ENCODE measurements at places on chromosomes 3 and 15.

DNA sequence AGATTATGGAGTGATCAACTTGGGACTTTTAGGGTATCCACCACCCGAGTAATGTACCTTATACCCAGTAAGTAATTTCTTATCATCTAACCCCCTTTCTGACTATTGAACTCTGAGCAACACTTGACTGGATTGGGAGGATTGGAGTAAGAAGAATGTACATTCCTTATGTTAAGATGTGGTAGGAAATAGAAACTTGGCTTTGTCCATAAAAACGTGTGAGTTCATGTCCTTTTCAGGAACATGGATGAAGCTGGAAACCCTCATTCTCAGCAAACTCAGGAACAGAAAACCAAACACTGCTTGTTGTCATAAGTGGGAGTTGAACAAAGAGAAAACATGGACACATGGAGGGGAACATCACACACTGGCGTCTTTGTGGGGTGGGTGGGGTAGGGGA lies 112.3 kb downstream of the PTPRG start:
- no peak for DNase-seq

GRCh38 chr15:59687836-59688235 lies 1.3 kb downstream of the BNIP2 start:
- peak; percentile 36 for DNase-seq

DNA sequence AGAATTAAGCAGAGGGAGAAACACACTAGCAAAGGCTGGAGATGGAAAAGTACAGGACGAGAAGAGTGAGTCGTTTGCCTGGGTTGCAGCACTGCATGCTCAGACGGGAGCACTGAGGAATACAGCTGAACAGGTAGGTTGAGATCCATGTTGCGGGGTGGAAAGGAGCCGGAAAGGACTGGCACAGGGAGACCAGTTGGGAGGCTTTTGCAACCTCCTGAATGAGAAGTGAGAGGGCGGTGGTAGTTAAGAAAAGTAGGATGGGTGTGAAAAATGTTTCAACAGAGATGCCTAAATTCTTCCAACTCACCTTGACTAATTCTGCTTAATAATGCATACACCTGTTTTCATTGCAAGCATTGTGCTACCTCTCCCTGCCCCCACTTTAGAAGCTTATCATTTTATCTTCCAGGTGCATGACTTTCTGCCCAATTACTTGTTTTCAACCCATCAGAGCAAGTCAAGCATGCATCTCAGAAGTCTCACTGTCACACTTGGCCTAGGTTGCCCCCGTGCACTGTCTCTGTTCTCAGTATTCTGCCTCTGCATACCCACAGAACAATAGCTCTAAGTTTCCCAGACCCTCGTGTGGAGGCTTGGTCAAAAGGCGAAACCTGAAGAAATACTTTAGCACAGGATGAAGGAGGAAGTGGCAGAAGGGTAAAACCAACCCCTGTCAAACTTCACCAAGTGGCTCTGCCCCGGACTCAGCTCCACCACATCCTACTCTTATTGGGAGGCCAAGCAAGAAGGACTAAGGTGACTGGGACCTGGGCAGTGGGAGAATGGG lies 199.3 kb upstream of the BCL6 start:
- DNase-seq = no peak

DNA sequence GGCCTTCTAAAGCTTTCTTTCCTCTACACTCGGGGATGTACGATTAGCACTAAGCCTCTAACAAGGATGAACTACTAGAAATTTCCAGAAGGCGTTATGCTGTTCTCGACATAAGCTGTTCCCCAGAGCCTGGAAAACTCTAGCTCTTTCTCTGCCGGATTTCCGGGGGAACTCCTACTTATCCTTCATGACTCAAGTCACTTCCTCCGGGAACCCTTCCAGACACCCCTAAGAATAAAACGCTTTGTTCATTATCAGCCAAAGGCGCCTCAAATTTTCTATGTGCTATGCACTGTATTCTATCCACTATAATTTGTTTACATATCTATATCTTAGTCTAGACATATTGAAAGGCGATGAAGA lies 455 bp upstream of the SNAP23 start:
- no peak for DNase-seq

- DNase-seq = no peak
These were observed 16.4 kb downstream of the TAFA4 start for GRCh38 chr3:68915973-68916372.

DNA sequence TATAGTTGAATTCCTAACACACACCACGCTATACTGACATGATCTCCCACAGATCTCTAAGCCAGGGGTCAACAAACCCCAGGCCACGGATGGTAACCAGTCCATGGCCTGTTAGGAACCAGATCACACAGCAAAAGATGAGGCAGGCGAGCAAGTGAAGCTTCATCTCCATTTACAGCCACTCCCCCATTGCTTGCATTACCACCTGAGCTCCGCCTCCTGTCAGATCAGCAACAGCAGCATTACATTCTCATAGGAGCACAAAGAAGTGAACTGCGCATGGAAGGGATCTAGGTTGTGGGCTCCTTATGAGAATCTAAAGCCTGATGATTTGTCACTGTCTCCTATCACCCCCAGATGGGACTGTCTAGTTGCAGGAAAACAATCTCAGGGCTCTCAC lies 2.7 kb downstream of the PDCD7 start:
- DNase-seq = no peak

- no peak for DNase-seq
These were observed 519.0 kb upstream of the PROK2 start for GRCh38 chr3:72303926-72304325.

DNA sequence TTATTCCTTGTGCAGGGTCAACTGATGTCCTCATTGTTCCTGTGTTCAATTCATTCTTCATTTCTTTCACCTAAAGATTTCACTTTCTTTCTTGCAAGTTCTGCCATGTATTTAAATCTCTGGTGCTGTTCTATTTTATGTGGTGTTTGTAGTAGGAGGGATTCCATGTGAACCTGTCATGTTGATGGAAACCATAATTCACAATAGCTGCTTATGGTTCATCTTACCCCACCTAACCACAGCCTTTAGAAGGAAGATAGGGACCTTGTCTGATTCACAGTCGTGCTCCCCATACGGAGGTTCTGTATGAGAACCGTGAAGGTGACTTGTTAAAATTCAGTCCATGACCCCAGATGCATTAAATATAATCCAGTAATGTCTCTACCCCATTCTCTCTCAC lies 21.9 kb downstream of the SLCO2A1 start:
- no peak for DNase-seq

DNA sequence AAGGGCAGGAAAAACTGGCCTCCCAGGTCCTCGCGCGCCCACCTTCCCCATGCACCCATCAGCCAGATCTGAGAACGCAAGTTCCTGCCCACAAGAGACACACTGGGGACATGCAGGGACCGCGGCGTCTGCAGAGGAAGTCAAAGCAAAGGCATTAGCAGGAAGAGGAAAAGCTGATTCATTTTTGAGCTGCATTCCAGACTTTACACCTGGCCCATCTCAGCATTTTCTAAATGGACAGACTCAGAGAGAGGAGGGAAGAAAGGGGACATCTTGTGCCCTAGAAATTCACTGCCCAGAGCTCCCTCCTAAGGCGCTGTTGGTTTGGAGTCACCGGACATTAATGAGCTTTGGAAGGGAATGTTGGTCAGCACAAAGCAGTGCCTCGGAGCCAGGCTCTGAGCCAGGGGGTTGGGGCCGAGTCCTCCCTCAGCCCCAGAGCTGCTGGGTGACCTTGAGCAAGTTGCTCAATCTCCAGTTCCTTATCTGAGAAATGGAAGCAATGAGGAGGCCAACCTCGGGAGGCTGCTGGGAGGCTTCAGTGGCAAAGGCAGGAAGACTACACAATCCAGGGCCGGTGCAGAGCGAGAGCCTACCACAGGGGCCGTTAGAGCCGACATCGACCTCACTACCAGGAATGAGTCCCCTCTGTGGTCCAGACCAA lies 150.5 kb upstream of the IQSEC1 start:
- peak; percentile 38 for DNase-seq

DNA sequence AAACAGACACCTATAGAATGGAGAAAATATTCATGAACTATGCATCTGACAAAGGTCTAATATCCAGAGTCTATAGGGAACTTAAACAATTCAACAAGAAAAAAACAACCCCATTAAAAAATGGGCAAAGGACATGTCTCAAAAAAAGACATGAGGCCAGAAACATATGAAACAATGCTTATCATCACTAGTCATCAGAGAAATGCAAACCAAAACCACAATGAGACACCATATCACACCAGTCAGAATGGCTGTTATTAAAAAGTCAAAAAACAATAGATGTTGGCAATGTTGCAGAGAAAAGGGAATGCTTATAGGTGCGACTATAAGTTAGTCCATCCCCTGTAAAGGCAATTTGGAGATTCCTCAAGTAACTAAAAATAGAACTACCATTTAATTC lies 11.4 kb upstream of the HDGFL3 start:
- DNase-seq = no peak

GRCh38 chr3:172541945-172542488 lies 18.8 kb upstream of the TNFSF10 start:
- no peak for DNase-seq

GRCh38 chr3:188868803-188869202 lies 303.0 kb upstream of the TPRG1 start:
- DNase-seq = no peak

GRCh38 chr15:51302480-51302879 lies 35.9 kb downstream of the CYP19A1 start:
- no peak for DNase-seq

GRCh38 chr15:69161079-69161877 lies 843 bp downstream of the GLCE start:
- DNase-seq = peak; percentile 14

GRCh38 chr3:133188996-133189395 lies 150.8 kb downstream of the TMEM108 start:
- no peak for DNase-seq

GRCh38 chr3:180131169-180131568 lies 94.4 kb upstream of the PEX5L start:
- no peak for DNase-seq

DNA sequence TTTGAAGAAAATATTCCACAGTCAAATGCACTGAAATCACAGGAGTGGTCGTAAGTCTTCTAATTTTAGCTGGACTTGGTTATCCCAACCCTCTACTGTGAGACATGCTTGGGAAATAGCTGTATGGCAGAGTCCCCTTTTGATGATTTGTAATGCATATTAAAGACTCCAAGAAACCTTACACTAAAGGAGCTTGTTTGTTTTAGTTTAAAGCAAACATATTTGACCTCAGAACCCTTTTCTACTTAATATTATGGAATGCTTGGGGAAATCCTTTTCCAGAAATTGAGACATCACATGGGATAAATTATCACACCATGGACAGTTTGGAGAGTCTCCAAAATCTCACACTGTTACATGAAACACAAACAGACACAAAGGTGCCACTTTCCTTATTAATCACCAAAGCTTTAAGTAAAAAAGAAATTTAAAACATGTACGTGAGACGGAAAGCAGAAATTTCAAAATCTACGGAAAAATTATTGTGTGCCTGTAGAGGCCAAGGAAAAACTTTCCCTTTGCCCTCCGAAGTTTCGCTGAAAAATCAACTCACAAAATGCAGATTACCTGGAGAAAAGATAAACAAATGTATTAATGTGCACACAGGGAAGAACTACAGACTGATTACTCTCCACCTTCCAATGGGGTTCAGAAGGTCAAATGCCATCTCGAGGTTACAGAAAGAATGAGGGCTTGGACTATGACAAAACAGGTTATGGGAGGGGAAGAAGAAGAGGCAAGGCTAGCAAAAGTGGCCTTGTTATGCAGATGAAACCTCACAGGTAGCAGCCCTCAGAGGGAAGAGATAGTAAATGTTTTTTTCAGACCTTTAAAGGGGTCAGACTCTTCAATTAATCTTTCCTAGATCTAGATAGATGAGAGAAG lies 7.0 kb upstream of the CPB1 start:
- DNase-seq = no peak

DNA sequence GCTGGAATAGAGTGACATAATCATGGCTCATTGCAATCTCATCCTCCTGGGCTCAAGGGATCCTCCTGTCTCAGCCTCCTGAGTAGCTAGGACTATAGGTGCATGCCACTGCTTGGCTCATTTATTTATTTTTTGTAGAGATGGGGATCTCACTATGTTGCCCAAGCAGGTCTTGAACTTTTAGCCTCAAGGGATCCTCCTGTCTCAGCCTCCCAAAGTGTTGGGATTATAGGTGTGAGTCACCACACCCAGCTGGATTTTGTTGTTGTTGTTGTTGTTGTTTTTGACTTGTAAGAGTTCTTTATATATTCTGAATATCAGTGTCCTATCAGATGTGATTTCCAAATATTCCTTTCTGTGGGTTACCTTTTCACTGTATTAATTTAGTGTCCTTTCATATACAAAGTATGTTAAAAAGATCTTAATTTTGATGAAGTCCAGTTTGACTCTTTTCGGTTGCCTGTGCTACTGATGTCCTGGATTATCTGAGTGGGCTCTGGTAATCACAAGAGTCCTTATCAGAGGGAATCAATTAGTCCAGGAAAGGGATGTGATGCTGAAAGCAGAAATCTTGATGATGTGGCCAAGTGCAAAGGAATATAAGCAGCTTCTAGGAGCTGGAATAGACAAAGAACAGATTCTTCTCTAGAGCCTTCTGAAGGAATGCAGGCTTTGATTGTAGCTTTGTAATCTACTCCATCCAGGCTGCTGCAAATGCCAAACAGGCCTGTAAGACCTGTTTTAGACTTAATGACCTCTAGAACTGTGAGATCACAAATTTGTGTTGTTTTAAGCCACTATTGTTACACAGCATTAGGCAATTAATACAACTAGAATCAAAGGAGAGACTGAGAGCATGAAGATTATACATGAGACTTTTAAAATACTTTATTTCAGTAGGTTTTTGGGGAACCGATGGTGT lies 30.2 kb downstream of the NCK1 start:
- peak; percentile 82 for DNase-seq

GRCh38 chr3:108125153-108125543 lies 34.3 kb upstream of the CD47 start:
- no peak for DNase-seq

- no peak for DNase-seq
These were observed 486.7 kb downstream of the ROBO2 start for GRCh38 chr3:77526573-77527113.

GRCh38 chr3:161233557-161233956 lies 12.4 kb downstream of the NMD3 start:
- no peak for DNase-seq

- DNase-seq = no peak
These were observed 66.4 kb downstream of the SRGAP3 start for GRCh38 chr3:9183011-9183410.

DNA sequence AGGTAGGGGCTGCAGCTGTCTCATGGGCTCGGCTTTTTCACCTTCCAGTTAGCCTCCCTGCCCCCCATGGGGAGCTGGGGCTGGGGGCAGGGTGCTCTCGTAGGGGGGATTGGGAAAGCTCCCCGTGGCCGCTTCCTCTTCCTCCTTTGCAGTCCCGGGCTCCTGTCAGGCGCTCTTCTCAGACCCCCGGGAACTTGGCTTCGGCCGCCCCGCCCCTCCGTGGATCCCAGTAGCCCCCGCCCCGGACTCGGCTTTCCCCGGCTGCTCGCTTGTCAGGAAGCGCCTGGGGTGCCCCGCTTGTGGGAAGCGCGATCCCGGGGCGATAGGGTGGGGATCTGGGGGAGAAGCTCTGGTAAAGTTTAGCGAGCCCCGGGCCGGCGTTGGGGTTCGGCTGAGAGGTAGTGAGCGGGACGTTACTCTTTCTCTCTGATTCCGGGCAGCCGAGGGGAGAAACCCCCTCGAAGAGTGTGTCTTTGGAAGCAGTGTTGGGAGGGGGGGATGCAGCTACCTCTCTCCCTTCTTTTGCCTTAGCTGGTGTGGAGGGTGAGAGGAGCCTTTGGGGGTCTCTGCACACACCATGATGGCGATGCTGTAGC lies 611 bp downstream of the PIAS1 start:
- DNase-seq = peak; percentile 10

GRCh38 chr3:170539897-170540296 lies 46.0 kb downstream of the SLC7A14 start:
- no peak for DNase-seq

- peak; percentile 88 for DNase-seq
These were observed 402 bp downstream of the WWTR1 start for GRCh38 chr3:149657321-149657925.

GRCh38 chr3:142251951-142252350 lies 26.6 kb upstream of the GK5 start:
- DNase-seq = no peak

Data from trophoblast cell (in vitro differentiated cells and primary cell).